Kidney glomerular epithelial cell (primary cell): ENCODE measurements at places on chromosomes 4 and X.

DNA sequence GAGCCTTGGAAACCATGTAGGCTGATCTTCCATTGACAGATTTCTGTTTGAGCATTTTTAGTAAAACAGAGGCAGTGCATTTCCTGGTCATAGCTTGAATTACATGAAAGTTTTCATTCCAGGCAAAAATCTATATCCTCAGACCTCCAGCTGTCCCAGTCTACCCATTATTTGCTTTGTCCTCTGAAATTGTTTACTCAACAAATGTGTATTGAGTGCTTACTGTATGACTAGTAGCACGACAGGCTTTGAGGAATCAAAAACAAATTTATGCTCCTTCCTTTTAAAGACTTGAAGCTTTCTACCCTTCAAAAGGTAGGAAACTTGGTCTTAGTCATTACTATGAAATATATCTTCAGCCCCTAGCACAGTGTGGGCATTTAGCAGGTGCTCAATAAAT, 307.9 kb upstream of the IGFBP7 start:
- no peak for DNase-seq

GRCh38 chr4:167234316-167234881, at the start of gene SPOCK3:
Gene SPOCK3 (minus strand): TSS chr4:167234494.
- peak; percentile 42 for DNase-seq

GRCh38 chrX:31545191-31545590, 473.4 kb upstream of the FTHL17 start:
- DNase-seq: no peak

DNA sequence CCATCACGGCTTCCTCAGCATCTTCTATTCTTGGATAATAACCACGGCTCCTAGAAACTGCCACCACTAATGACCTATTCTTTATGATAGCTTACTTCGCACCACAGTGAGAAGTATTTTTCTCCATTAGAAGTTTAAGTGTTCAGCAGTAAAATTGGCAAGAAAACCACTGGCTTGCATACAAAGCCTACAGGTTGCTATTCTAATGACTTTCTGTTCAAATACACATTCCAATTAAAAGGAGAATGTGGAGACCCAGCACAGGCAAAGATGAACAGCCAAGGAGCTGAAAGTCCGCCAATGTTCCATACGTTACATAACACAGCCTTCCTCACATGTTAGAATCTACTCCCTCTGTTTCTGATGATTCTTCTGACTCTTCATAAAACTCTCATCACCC, 875.0 kb upstream of the PRKX start:
- no peak for DNase-seq

DNA sequence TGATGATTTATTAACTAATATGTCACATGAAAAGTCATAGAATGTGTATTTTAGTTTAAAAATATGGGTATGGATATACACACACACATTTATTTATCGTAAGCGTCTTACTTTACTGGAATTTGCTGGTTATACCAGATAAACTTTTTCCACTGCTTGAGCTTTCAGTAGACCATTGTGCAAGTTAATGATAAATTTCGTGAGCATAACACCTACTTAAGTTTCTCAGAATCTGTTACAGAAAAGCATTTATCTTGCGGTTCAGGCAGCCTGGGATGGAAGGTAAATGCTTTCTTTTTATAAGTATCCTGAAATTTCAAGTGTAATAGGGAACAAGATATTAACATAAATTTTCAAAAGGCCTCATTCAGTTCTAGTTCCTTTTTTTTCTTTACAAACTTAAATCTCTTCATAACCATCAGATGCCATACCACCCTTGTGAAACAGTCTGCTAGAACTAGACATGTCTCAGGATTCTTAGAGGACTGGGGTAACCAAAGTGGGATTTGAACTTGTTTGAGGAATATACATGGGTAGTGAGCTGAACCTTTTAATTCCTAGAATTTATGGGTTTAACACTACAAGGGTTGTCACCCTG, 27.7 kb downstream of the ATP7A start:
- no peak for DNase-seq

- DNase-seq: no peak
Measured at GRCh38 chr4:134078230-134078914, 123.2 kb downstream of the PABPC4L start.

- DNase-seq: peak; percentile 30
Measured at GRCh38 chrX:118383120-118383519, 37.2 kb downstream of the WDR44 start.

DNA sequence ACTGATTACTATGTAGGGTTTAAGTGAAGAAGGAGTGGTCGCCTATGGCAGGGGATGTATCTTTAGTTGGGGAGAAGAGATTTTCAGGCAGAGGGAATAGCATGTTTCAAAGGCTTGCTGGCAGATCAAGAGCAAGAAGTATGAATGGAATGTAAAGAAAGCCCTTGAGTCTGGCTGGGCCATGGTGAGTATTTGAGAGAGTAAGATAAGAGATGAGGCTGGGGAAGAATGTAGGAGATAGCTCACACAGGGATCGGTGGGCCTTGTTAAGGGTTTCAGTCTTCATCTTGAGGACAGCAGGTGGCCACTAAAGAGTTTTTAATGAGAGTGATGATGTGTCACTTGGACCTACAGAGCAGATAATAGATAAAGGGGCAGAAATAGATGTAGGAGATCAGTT, 319.1 kb upstream of the RPS6KA3 start:
- DNase-seq: no peak

GRCh38 chrX:40006106-40007017, 91.4 kb downstream of the BCOR start:
- no peak for DNase-seq

- DNase-seq: no peak
Measured at GRCh38 chrX:154366666-154367055, 7.8 kb downstream of the FLNA start.

DNA sequence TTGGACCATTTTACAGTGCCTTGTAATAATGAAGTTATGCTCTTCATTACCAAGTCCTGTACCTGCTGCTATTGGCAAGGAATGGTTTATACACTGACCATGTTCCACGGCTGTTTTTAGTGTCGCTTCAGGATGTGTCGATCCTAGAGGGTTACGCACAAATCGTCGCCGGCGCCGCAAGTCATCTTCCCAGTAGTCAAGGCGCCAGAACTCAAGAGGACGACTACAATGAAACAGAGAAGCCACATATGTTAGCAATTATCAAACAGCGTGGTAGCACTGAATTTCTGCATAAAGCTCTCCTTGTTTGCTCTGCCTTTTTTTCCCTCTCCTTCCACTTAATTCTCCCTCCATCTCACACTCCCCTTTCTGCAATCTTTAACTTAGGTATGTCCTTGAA, 17.0 kb downstream of the MAB21L2 start:
- DNase-seq: no peak

DNA sequence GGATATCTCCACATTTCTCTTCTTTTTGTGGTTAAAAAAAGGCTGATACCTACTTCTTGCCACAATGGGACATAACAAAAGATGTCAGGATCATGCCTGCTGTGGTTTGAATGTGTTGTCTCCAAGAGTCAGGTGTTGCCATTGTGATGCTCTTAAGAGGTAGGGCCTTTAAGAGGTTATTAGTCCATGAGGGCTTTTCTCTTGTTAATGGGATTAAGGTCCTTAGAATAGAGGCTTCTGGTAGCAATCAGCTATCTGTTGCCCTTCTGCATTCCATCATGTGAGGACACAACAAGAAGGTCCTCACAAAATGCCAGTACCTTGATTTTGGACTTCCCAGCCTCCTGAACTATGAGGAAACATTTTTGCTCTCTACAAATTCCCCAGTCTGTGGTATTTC, 191.4 kb downstream of the GBA3 start:
- DNase-seq: no peak

DNA sequence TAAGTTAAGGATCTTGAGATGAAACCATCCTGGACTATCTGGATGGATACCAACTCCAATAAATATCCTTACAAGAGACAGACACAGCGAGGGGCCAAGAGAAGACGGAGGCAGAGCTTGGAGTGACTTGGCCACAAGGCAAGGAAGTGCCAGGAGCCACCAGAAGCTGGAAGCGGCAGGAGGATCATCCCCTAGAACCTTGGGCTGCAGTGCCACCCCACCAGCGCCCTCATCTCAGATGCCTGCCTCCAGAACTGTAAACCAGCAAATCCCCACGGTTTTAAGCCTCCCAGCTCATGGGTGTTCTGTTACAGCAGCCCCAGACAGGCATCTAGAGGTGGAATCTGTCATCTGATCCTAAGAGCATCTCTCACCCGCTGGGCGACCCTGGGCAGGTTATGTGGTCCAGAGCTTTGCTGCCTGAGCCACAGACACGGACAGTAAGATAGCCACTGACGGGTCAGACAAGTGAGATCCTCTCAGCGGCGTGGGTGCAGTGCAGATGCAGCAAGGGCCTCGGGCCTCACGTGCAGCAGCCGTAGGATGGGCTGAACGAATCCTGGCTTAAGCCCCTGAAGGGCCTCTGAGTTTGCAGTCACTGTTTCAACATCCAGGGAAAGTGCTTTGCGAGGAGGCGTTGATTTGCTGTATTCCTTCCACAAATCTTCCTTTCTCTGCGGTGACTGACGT, 25.1 kb upstream of the MXD4 start:
- no peak for DNase-seq

- DNase-seq: peak; percentile 70
Measured at GRCh38 chr4:153189016-153189801, 15.0 kb upstream of the TRIM2 start.

DNA sequence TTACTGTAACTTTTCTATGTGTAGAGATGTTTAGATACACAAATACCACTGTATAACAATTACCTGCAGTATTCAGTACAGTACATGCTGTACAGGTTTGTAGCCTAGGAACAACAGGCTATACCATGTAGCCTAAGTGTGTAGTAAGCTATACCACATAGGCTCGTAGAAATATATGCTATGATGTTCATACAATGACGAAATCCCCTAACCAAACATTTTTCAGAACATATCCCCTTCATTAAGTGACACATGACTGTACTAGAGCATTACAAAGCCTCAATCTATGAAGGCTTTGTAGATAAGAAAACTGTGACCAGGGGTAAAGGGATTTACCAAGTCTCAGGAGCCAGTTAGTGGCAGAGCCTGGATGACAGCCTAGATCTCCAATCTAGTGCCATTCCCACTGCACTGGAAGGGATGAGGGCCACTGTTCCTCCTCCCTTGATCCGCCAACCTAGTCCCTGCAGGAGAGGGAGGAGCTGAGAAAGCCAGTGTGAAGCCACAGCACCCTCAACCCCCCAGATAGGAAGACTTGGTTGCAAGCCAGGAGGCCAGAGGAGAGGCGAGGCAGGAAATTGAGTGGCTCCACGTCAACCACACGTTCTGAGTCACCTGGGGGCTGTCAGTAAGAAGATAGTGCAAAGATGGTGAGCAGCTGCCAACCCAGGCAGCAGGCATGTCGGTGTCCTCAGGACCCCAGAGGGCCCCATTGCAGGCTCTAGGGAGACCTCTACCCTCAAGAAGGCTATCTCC, 227.7 kb downstream of the BCOR start:
- DNase-seq: no peak

GRCh38 chr4:87038837-87039615, 104.2 kb downstream of the AFF1 start:
- peak; percentile 98 for DNase-seq

DNA sequence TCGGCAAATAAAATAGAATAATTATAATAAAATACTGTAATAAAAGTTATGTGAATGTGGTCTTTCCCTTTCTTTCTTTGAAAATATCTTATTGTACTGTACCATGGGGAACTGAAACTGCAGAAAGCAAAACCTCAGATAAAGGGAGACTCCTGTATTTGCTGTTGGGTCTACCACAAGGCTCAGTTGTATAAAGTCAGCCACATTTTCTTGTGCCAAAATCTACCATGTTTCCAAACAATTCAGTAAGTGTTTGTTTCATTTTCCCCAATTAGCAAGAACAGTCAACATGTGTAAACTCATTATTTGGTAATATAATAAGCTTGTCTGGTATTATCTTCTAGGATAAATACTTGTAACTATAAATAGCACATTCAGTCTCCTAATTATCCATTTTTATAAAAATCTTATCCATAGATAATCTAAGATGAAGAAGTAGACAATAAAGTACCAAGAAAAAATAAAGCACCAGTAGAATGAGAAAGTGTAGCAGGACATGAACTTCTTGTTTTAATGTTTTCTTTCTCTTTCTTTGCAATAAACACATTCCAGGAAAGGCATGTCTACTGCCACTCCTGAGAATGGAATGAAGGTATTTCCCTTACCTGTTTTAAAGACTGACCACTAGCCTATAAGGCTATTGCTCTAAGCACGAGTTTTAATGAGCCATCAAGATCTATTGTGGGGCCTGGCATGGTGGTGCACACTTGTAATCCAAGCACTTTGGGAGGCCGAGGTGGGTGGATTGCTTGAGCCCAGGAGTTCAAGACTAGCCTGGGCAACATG, 15.0 kb upstream of the OTUD4 start:
- no peak for DNase-seq

GRCh38 chrX:115958687-115959359, 211.7 kb upstream of the AGTR2 start:
- no peak for DNase-seq

GRCh38 chr4:101232074-101232776, 115.1 kb downstream of the PPP3CA start:
- DNase-seq: peak; percentile 71

GRCh38 chrX:68387776-68388175, 45.5 kb downstream of the OPHN1 start:
- DNase-seq: no peak

GRCh38 chr4:150005537-150005936, 72.7 kb upstream of the DCLK2 start:
- no peak for DNase-seq
